ENCODE measurements at places on chromosomes 6 and 20.

- DNase-seq = no peak
These were observed 2.5 kb downstream of the DCDC2 start for GRCh38 chr6:24355393-24355792.

DNA sequence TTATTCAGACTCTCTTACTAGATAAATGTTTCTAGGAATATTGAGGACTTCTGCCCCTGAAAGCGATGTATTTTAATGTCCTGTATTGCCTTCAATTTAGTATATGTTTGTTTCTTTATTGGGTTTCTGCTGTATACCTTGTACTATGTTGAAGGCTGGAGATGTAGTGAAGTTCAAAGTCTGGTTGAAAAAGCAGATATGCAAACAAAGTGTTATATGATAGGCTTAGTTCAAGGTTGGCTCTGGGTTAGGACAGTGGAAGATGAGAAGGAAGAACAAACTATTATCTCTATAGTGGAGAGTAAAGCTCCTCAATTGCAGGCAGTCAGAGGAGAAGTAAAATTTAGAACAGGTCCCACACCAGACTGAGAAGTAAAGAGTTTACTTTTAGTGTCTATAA, 36.3 kb upstream of the ADGRG6 start:
- no peak for DNase-seq

- DNase-seq = no peak
These were observed 40.6 kb upstream of the TGM6 start for GRCh38 chr20:2340136-2340535.

DNA sequence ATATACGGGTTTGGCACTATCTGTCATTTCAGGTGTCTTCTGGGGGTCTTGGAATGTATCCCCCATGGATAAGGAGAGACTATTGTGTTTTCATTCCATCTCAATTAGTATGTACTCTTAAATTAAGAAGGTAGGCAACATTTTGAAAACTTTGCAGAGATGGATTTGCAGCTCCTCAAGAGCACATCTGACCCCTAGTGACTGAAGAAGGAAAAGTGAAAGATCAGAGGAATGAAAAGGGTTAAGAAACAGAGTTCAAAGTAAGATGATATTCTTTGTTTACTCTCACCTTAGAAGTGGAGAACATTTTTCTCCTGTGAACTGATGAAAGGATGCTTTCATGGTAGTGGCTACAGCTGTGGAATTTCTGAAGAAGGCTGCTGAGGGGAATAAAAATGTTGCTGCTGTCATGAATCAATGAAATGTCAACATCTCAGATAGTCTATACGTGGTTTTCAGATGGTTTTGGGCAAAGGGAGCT, 41.5 kb downstream of the SH3BGRL2 start:
- DNase-seq = no peak

DNA sequence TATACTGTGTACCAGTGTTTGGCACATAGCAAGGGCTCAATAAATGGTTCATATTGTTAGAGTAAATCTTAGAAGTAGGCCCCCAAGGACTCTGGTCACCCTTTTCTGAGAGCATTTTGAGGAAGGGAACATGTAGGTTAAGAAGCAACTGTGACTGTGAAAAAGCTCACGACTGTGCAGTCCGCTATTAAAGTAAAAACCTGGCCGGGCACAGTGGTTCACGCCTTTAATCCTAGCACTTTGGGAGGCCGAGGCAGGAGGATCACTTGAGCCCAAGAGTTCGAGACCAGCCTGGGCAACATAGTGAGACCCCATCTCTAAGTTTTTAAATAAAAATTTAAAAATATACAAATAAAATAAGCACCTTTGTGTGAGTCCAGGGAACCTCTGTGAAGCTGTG, 5.0 kb downstream of the ZDHHC14 start:
- no peak for DNase-seq

DNA sequence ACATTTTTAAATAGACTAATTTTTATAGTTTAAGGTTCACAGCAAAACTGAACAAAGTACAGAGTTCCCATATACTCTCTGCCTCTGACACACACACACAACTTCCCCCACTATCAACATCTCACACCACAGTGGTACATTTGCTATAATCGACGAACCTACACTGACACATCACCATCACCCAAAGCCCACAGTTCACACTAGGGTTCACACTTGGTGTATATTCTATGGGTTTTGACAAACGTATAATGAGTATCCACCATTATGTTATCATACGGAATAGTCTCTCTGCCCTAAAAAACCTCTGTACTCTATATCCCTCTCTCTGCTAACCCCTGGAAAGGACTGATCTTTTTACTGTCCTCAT, 15.6 kb downstream of the TMEM30A start:
- DNase-seq = no peak
